ENCODE measurements at places on chromosomes 2 and 18. TPM values are rescaled to one million over a fixed set of nuclear protein-coding genes. Genes with fewer than 3 reads are reported as not detected.

GRCh38 chr2:68163641-68164040, 6.0 kb downstream of the PNO1 start:
- DNase-seq, result no peak

DNA sequence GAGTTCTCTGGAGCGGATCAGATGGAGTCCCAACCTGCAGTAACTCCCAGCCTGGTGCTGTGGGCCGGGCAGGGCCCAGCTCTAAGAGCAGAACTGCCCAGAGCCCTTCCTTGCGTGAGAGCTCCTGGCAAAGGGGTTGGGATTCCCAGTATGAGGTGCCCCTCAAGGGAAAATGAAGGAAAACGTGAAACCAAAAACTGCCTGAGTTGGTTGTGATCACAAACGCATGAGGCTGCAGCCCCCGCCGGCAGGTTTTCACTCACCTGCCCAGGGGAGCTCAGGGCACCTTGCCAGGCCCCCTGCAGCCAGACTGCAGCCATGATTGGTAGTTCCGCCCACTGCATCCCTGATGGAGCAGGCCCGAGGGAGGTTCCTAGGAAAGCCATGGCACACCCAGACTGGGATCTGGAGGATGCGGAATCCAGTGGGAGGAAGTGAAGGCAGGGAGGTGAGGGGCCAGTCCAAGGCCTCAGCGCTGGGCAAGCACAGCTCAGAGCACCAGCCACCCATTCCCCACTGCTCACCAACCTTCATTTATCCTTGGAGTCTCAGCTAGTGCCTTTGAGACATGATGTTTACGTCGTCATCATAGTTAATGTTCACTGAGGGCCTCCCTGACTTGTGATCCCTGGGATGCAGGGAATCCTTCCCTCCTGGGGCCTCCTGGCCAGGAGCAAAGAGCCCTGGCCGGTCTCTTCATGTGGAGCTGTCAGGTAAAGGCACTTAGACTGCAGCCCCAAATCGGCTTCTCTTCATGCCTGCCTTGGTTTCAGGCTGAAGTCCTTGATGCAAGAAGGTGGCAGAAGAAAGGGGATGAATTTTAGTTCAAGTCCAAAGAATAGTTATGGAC, 103.2 kb downstream of the INHBB start:
- no peak for DNase-seq

GRCh38 chr2:128405981-128406613, 87.4 kb upstream of the HS6ST1 start:
- peak; percentile 28 for DNase-seq

Gene RGPD4
- 0.08 TPM for total RNA-seq

Gene CLEC4F
- 1.2 TPM for total RNA-seq

DNA sequence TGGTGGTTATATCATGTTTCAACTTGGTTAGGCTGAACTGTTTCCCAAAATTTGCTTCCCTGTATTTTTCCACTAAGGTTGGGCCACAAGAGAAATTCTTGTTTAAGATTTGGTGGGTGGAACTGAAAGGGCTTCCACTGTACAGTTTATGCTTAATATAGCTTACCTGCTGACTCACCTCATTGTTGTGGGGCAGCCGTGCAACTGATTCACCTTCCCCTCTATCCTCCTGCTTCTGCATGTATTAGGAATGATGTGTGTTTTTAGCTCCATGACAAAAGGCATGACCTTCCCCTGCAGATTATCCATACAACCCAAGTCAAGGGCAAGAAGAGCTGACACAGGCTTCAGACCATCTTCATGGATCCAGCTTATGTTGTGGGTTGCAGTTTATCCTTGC, 98.4 kb upstream of the GULP1 start:
- no peak for DNase-seq

DNA sequence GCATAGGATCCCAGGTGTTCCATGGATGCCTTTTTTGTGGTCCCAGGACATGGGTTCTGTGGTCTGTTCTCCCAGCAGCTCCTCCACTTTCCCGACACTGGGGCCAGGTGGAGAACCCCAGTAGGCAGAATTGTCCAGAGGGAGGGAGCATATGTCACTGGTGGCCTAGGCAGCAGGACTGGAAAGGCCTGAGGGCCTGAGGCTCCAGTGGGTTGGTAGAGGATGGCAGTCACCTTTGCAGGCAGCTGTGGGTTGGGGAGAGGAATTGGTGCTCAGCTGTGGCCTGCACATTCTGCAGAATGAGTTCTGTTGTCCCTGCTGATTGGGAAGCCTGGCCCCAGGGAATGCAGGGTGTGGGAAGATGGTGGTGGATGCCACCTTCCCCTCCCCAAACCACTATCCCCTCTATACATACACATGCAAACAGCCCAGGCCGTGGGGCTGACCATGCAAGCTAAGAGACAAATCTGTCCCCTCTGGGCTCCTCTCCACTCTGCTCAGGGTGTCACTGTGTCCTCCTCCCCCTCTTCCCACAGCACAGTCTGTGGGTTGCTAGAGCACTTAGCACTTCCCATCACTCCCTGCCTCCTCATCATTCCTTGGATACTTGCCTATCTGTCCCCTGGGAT, 11.4 kb downstream of the CTIF start:
- no peak for DNase-seq

DNA sequence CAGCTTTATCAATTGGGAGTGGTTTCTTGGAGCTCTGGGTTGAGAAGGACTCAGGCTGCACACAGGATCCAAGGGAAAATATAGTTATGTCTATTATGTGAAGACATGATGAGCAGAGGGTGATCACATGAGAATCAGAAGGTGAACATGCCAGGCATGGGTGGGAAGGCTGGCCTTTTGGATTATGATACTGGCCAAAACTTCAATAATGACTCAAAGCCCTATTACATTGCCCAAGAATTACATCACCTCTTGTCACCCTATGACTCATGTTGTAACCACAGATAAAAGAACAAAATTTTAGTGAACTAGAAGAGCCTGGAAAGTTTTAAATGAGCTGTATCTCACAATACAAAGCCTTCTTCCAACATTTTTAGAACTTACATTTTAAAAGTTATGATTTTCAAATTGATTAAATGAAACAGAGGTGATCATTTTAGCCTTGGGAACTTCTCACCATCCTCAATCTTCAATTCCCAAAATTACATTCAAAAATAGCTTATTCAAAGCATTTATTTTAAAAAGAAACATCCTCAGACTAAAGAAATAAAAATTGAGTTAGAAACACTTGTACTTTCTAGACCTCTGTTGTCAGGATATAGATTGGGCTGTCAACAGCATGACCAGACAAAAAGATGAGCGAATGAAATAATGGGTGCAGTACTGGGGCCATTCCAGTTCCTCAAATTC, 428.3 kb downstream of the MBD2 start:
- no peak for DNase-seq

Gene MYO7B
- total RNA-seq, result 0.78 TPM

Gene LYG2
- total RNA-seq, result not detected

DNA sequence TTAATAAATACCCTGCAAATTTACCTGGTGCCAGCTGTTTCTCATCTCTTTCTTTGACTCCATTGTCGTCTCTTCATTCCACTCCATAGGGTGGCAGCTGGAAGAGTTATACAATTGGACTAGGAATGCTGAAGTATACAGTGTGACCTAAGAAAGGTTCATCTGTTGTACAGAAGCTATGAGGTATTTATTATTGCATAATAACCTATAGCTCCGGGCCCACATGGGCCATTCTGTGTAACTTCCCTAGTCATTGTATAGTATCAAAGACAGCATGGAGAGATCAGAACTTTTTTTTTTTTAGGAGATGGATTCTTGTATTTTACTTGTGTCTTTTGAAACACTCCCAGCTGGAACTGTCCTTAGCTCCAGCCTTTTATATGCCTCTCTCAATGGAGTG, 26.2 kb downstream of the BMP10 start:
- DNase-seq, result no peak

DNA sequence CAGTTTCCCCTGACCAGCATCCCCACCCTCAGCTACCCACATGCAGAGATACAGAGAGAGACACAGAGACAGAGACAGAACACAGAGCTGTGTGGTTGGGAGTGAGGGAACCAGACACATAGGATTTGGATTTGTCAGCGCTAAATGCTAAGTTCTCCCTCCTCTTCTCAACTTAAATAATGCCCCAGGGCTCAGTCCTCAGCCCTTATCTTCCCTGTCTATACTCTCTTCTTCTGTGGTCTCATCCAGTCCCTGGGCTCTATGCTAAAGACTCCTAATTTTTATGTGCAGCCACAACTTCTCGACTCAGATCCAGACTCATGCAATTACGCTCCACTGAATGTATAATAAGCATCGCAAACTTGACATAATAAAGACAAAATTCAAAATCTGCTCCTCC, 47.1 kb downstream of the COLEC12 start:
- no peak for DNase-seq

GRCh38 chr2:144455987-144456386, 63.9 kb downstream of the ZEB2 start:
- no peak for DNase-seq

Gene DQX1
- total RNA-seq, result 1.4 TPM

GRCh38 chr2:234401426-234401825, 95.5 kb downstream of the ARL4C start:
- DNase-seq, result no peak

DNA sequence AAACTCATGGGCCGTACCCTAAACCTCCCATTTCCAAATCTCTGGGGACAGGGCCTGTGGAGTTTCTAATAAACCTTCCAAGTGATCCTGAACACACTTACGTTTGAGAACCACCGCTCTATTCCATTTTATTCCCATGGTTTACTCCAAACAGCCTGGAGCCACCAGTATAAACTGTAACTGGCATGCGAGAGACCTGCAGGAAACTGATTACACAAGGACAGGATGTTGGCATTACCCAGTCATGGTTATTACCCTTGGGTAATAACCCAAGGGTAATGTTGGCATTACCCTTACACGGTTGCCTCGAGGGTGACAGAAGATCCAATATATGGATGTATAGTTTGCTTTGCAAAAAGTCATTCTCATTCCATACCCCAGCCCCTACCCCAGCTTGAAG, 37.0 kb upstream of the YPEL5 start:
- DNase-seq, result no peak

GRCh38 chr18:41524674-41525470, 430.2 kb upstream of the PIK3C3 start:
- no peak for DNase-seq

Gene CCDC74A
- 2.0 TPM for total RNA-seq
